ENCODE measurements at places on chromosomes 7 and 10.

GRCh38 chr7:142960955-142961512 is 1.1 kb downstream of the KEL start:
- DNase-seq, result no peak

DNA sequence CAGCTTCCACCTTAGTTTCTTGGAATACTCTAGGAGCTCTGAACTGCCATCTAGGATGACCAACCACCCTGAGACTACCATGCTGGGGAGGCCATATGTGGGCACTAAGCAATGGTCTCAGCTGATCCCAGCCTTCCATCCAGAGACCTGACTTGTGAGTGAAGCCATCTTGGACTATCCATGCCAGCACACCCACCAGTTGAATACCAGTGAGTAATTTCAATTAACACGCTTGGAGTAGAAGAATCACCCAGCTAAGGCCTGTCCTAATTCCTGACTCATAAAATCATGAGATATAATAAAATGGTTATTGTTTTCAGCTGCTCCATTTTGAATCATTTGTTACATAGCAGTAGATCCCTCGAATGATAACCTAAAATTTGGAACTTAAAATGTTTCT is 5.2 kb upstream of the KIF5B start:
- DNase-seq, result no peak

- no peak for DNase-seq
Measured at GRCh38 chr10:29412485-29412884, 123.6 kb downstream of the LYZL1 start.

- no peak for DNase-seq
Measured at GRCh38 chr10:26215396-26215934, 1.1 kb upstream of the GAD2 start.

Measured in NCI-H748 treated with DMSO at 0.1 percent for 48 hours (cell line).